HTR-8/SVneo (cell line): ENCODE measurements at places on chromosomes 2 and 18.

GRCh38 chr18:48355276-48356115 is 53.7 kb downstream of the ZBTB7C start:
- DNase-seq, result no peak

DNA sequence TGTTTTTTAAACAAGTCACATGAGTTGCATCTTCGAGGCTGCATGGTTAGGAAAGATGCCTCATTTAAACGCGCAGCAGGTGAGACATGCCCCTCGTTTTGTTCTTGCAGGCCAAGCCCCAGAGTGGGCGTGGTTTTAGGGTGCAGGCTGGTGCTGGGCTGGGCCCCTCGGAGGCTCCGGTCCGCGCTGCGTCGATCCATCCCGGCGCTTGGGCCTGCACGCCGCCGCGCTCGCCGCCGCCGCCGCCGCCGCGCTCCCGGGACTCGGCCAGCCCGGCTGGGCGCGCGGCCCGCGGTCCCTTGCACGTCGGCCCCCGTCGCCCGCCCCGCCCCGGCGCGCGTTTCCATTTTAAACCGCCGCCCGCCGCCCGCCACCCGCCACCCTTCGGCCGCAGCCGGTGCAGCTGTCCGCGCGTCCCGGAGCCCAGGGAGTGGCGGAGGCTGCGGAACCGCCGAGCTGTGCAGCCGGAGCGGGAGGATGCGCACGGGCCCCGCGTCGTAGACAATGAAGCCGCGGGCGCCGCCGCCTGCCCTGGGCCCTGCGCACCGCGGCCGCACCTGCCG is 175.5 kb downstream of the AGAP1 start:
- DNase-seq, result peak; percentile 60

- no peak for DNase-seq
These were observed 39.9 kb upstream of the RBMS1 start for GRCh38 chr2:160533482-160533881.

DNA sequence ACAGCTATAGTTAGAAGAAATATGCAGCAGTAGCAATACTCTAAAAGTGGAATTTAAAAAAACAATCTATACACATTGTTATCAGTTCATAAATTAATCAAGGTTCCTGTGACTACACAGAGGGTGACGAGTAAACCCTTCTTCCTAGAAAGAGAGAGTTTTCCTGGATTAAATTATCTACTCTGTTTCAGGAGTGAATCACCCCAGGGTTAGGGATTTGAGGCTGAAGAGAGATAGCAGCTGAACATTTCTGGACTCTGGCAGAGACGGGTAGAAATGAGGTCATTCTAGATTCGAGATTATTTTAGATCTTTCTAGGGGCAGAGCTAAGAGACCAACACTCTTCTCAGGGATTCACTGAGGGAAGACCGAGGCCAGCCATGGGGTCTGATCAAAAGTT is 38.8 kb upstream of the PMAIP1 start:
- DNase-seq, result no peak

- DNase-seq, result no peak
These were observed 1.2 kb downstream of the CDK15 start for GRCh38 chr2:201807452-201807999.

- DNase-seq, result no peak
These were observed 468.0 kb upstream of the SPHKAP start for GRCh38 chr2:228649447-228649846.

DNA sequence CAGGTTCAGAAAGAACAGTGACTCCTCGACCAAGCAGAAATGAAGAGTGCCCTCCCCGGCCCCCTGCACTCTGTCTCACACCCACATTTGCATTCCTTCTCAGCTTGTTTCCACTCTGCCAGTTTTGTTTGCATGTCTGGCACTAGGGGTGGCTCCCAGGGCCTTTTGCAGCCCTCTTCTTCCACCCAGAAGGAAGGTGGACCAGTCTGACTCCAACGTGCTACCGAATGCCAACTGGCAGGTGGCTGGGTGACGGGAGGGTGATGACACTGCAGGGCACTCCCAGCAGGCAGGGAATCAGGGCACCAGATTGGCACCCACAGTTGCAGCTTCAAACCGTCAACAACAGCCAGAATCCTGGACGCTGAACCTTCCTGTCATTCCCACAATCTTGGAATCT is 371.1 kb downstream of the TXNL1 start:
- no peak for DNase-seq

GRCh38 chr18:56124186-56124585 is 514.2 kb downstream of the TXNL1 start:
- no peak for DNase-seq

GRCh38 chr18:48100165-48100575 is 169.7 kb upstream of the SMAD2 start:
- DNase-seq, result no peak

DNA sequence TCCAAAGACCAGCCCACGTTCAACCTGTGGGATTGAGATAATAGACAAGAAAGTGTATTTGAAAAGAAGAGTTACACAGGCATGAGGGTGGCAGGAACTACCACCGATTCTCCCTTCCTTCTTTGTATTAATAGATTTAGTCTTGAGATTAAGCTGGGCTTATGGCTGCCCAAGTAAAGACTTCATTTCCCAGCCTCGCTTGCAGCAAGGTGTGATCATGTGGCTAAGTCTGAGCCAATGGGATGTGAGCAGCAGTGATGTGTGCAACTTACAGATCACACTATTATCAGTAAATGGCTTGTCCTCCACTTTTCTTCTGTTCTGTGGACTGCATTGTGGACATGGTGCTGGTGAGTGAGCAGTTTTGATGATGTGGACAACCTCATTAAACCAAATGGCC is 101.7 kb downstream of the POLR1A start:
- DNase-seq, result no peak

DNA sequence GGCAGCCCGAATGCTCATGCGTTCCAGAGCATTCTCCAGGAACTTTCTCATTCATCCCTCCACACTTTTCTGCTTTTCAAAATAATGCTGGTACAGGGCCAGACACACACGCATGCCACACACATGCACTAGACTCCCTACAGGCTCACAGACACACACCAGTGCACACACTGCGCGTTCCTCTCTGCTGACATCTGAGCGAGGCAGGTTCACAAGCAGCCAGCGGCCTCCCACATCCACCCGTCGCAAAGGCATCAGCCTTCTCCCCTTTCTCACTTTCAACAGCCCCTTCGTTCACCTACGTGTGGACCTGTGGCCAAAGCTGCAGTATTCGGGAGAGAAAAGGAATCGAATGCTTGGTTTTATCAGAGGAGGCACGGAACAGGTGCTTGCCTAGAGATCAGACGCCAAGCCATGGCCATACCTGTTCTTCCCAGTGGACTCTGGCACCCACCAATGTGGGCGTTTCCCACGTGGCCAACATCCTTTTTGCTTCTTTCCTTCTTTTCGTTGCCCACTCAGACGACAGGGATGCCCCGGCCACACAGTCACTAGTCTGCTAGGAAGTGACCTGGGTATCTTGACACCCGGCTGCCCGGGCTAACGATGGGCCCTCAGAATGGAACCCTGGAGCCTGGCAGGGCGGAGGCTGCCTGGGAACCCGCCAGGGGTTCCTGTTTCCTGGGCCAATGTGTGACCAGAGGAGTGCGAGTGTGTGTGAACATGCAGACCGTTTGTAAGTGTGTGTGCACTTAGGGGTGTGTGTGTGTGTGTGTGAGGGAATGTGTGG is 85.8 kb upstream of the ID2 start:
- no peak for DNase-seq

DNA sequence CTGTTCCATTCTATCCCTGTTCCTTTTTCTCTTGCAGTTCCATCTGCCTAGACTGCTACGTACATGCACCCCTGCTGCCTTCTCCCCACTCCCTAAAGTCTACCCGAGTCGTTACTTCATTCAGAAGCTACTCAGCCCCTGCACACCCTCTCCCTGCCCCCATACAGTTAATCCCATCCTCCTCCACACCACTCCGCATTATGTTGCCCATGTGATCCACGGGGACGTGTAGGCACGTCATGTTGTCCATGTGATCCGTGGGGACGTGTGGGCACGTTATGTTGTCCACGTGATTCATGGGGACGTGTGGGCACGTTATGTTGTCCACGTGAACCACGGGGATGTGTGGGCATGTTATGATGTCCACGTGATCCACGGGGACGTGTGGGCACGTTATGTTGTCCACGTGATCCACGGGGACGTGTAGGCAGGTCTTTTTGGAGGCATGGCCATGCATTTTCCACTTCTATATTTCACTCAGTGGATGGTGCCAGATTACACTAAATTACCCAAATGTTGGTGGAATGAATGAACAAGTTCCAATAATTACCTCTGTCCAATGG is 299.5 kb downstream of the DCDC2C start:
- DNase-seq, result no peak

DNA sequence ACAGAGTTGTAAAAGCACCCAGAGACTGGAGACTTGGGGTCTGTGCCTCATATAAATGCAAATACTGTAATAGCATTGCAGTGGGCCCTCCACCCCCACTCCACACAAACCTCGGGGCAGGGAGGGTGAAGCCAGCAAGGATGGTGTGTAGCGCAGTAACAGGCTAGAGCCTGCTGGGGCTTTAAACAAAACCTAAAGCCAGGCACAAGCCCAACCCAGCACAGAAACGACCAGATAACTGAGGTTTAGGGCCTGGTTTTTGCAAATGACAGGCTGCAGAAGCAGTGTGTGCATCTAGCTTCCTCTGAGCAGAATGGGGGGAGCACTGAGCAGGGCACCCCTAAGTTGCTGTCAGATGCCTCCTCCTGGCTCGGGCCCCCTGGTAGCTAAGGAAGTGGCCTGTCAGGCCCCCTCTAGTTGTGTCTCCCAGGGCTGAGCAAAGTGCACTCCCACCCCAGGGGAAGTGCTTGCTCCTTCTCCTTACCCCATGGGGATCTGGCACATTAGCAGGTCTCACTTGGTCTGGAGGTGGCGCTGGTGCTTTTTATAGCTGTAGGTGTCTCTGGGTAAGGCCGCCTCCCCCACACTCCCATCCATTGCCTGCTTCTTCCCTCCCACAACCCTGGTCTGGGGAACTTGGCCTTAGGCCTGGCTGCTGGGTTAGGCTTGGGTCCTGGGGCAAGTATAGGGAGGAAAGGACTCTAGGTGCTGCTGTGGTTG is 135.1 kb downstream of the CELF4 start:
- no peak for DNase-seq

DNA sequence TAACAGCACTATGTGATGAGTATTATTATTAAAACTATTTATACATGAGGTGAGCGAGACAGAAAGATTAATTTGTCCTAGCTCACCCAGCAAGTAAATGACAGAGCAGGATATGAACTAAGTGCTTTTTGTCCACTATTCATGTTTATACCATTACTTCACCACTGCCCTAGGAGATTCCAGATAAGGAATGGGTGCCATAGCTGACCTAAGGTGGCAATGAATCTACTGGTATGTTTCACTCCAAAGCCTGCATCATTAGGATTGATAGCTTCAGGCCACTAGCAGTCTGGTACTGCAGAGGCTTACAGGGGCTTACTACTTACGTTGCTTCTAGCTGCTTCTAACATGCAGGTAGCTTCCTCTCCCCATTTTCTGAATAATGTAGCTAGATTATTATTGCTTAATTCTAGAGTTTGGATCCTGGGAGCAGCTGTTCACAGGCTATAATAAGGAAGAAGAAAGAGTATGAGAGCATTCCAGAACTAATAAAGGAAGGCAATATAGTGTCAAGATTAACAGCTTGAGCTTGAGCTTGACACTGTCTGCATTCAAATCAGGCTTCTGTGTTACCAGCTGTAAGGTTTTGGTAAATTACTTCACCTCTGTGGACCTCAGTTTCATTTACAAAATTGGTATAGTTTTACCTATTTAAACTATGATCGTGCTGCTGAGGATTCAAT is 153.7 kb downstream of the GALNT3 start:
- no peak for DNase-seq

DNA sequence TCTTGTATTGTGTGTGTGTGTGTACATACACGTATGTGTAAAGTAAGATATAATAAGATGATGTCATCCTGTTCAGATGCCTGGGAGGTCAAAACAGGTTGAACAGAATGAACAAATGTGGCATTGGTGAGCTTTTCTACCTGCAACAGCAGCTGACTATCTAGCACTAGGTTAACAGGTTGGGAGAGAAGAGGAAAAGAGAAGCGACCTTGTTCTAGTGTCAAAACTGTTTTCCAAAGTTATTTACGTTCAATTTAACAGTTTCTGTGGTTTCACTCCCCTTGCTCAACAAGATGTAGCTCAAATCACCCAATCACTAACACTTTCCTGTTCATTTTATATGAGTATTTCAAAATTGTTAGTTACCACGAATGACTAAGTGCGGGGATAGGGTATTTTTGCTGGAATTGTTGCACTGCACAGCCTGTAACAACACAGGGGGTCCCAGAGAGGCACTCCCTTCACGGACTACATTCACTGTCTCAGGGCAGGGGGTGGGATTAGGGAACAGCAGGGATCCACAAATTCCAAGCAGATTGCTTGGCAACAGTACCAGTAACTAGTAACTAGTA is 67.5 kb upstream of the DTNB start:
- DNase-seq, result no peak

DNA sequence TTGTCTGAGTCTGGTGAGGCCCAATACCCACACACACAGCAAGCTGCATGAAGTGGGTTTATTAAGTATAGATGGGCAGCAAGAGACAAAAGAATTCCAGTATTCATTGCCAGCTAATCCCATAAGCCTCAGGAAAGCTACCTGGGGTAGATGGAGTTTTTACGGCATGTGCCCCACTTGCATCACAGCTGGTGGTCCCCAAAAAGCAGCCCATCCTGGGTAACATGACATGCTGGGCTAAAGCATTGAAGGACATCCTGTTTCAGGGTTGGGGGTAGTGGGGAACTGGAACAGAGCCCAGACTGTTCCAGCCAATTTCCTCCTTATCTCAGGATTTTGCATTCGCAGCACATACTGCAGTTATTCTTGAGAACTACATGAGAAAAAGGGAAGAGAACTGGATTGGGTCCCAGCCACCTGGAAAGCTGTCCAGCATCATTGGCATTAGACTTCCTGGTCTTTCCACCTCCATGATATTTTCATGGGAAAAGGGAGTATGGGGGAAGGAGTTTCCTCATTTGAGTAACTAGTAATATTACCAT is 240.1 kb upstream of the MMADHC start:
- DNase-seq, result no peak

GRCh38 chr2:206937555-206937954 is 1.8 kb upstream of the CPO start:
- no peak for DNase-seq

DNA sequence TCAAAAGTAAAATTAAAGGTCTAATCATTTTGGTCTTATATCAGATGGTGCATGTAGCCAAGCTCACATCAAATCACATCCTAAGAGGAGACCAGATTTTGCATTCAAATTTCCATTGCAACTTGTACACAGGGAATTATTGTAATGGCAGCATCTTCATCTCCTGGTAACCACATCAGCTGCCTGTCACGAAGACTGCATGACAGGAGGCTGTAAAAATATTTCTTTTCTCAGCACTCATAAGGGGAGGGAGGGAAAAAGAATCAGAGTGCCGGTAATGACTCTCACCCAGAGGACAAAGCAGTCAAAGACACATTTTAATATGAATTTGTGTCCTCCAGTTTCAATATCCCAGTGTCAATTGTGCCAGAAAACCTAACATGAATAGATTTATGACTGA is 216.7 kb downstream of the TMEM163 start:
- DNase-seq, result no peak

DNA sequence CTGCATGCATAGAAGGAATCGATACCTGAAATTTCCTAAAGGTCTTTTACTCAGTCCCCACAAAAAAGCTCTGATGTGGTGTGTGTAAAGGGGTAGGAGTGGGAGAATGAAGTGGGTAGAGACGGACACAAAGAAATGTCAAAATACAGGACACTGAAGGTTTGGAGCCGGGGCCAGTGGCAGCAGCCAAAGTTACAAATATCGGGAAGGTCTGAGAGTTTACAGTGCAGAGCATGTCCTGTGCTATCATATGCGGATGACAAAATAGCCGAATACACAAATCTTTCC is 89.9 kb upstream of the STON1 start:
- DNase-seq, result no peak
